NCI-H1417 (cell line): ENCODE measurements at places on chromosomes 2 and 18.

DNA sequence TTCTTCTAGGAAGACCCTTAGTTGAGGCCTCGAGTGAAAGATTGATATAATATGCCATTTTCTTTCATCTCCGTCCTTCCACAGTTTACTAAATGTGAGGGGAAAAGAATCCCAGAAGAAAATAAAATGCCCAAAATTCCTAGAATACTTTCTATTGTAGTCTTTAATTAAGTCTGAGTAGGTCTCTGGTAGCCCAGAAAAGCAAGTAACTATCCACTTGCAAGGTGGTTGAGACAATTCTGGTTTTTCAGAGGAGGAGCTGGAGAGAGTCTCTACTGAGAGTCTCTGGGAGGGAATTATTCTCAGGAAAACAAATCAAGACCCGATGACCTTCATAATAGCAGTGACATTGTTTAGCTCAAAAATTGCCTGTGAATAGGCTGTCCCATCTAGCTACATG is 63.9 kb upstream of the TTC39C start:
- DNase-seq, result no peak

- DNase-seq, result no peak
Measured at GRCh38 chr2:174145827-174146226, 102.5 kb downstream of the OLA1 start.

GRCh38 chr2:40353231-40353630 is 98.7 kb downstream of the SLC8A1 start:
- peak; percentile 19 for DNase-seq

- no peak for DNase-seq
Measured at GRCh38 chr2:142598846-142599245, 278.6 kb upstream of the KYNU start.

DNA sequence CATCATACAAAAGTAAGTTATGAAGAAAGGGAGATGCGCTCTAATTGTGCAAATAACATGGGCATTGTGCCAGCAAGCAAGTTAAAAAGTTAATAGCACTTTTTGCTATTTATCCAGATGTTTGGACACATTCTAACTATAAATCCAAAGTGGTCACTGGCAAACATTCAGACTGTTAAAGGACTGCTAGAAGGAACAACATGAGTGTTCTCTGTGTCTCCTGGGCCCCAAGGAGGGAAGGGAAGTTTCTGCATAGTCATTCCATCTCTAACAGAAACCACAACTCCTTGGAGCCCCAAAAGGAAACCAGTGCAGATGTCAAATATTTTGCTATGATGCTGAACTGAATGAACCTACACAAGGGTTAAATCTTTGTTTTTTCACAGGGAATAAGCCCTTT is 213.3 kb upstream of the HNRNPA3 start:
- no peak for DNase-seq

- no peak for DNase-seq
Measured at GRCh38 chr2:216517447-216518225, 19.0 kb downstream of the RPL37A start.

- peak; percentile 78 for DNase-seq
Measured at GRCh38 chr2:42567806-42568400, 529 bp upstream of the MTA3 start.

DNA sequence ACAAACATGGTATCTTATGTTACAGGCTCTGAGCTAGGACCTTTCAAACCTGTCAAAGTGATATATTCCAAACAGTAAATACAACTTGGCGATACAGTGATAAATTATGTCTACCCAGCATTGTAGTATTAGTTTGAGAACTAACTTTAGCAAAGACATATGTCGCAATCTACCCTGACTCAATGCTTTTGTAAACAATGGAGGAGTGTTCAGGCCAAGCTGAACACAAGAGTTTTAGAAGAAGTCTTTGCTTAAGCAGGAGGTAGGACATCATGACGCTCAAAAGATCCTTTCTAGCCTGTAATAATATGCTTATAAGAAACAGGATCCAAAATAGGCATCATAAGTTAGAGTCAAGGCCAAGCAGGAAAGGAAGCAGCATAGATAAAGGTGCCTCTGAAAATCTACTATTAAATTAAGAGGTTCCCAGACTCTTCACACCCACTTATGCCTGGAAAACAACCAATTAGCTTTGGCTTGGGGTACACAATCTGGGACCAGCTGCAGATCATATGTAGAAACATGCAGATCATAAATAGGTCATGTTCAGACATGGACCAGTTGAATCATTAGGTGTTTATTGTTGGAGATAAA is 132.5 kb downstream of the CSRNP3 start:
- no peak for DNase-seq

DNA sequence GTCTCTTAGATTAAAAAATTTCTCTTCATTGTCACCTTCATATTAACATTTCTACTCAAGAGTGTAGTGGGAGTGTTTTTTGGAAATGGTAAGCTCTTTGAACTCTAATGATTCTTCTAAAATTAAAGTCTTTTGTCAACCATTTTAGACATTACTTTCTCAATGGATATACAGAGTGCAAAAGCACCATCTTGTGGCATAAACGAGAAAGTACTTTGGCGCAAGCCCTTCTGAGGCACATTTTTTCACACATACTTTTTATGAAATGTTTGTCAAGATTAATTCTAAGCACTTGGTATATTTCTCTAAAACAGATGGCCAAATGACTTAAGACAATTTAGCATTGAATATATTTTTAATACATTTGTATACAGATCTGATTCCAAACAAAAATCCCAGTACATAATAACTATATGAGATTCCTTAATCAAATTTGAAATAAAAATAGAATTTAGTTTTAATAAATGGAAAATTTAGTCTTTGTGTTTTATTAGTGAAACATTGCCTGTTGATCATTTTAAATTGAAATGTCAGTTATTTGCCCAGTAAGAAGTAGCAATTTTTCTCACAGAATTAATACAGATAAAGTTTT is 63.3 kb upstream of the GALNT5 start:
- peak; percentile 0 for DNase-seq

DNA sequence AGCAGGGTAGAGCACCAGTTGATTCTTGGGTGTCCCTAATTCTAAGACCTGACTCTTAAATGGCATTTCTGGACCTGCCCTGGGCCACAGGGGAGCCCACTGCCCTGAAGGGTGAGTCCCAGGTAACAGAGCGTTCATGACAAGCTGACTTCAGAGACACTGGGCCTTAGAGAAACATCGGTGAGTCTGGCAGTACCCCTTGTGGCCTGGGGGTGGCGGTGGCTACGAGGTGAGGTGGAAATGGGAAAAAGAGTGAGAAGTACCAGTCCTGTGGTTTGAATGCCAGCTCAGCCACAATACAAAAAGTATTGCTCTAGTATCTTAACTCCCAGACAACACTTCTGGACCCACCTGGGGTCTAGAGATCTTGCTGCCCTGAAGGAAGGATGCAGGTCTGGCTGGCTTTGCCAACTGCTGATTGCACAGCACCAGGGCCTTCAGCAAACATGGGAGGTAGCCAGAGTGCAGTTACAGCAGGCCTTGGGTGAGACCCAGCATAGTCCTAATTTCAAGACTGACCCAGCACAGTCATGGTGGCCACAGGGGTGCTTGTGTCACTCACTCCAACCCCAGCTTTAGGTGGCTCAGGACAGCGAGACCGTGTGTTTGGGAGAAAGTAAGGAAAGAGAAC is 44.5 kb downstream of the USP34 start:
- no peak for DNase-seq

DNA sequence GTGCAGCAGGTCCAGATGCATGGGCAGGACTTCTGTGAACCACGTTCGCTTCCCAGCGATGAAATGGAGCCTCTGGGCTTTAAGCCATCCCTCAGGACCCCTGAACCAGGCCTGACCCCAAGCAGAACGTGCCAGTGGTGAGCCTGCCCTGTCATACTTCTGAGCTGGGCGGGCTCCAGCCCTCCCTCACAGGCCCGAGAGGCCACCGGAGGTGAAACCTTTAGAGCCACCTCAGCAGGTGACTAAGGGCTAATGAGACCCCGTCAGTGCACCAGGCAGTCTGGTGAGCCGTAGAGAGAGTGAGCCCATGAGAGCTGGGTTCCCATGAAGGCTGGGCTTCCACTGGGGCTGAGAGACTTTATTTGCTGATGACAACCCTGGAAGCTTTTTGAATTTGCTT is 8.9 kb upstream of the MAL start:
- no peak for DNase-seq

- no peak for DNase-seq
Measured at GRCh38 chr2:224126440-224126839, 87.4 kb upstream of the SERPINE2 start.

DNA sequence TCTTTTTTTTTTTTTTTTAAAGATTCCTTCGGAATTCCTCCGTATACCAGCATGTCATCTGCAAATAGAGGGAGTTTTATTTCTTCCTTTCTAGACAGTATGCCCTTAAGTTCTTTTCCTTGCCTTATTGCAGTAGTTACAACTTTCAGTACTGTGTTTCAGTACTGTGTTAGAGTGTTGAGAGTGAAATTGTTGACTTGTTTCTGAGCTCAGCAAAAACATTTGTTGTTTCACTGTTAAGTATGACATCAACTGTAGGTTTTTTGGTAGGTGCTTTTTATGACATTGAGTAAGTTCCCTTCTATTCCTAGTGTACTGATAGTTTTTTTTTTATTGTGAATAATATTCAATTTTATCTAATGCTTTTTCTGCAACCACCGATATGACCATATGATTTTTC is 43.9 kb downstream of the ACVR2A start:
- no peak for DNase-seq

GRCh38 chr2:113077921-113078320 is 10.2 kb downstream of the IL1F10 start:
- DNase-seq, result no peak

DNA sequence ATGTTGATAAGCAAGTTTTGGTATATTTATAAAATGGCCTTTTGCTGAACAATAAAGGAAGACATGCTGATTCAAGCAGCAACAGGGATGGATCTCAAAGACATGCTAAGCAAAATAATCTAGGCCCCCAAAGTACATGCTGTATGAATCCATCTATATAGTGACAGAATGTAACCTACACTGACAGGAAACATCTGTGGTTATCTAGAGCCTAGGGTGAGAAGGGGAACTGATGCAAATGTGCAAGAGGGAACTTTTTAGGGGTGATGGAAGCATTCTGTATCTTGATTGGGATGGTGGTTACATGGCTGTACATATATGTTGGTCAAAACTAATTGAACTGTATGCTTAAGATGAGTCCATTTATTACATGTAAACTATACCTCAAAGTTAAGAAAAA is 24.2 kb downstream of the CNRIP1 start:
- DNase-seq, result no peak

GRCh38 chr18:35511833-35512232 is 14.1 kb upstream of the INO80C start:
- DNase-seq, result no peak

DNA sequence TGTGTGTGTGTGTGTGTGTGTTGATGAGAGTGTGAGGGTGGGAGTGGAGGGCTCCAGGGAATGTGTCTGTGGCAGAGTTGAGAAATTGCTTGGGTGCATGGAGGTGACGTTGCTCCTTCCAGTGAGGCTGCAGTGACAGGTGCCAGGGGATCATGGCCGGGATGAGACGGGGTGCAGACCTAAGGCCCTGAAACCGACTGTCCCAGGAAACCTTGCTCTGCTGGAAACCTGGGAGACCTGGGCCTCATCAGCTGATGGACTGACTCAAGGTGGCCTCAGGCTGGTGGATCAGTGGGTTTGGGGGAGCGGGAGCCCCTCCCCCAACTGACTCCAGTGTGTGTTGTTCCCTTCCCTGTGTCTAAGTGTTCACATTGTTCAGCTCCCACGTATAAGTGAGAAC is 56.6 kb downstream of the INHBB start:
- no peak for DNase-seq

- no peak for DNase-seq
Measured at GRCh38 chr18:9901377-9901776, 12.4 kb upstream of the VAPA start.

DNA sequence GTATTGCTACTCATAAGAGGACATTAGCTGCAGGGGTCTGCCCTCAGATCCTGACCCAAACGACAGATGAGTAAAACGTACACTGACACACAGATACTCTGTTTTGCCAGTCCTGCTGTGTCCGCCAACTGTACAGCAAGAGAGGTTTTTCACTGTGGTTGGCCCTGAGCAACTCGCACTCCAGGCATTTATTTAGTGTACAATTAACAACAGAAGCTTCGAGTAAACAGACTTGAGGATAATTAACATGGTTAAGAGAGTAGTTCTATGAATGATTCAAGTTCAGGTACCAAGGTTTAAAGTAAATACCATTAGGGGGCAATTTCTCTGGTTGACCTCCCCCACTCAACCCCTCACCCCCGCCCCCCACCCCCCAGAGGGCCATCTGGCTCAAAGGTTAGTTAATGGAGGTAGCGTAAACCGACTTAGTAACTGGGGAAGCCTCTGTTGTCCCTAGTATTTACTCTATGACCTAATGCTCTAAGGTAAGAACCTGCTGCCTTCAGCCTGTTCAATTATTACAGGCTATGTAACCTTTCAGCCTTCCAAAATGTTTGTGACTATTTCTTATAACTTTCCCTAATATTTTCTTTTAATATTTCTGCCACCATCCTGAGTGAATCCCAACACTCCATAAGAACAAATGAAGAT is 103.9 kb upstream of the XIRP2 start:
- DNase-seq, result peak; percentile 85

DNA sequence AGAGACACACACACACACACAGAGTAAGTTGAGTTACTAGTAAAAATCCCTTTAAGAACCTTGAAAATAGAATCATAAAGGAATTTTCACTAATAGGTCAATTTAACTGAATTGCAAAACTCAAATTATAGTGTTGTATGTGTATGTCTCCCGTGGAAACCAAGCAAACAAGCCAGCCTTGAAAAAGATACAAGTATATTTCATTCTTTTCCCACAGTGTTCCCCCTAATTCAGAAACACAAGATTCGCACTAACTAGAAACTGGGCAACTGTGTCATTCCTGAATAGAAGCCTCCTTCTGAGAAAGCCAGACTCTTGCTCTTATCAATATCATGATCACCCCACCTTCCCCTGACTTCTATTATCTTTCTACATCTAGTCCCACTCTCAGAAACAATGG is 229.5 kb downstream of the PIEZO2 start:
- DNase-seq, result no peak

DNA sequence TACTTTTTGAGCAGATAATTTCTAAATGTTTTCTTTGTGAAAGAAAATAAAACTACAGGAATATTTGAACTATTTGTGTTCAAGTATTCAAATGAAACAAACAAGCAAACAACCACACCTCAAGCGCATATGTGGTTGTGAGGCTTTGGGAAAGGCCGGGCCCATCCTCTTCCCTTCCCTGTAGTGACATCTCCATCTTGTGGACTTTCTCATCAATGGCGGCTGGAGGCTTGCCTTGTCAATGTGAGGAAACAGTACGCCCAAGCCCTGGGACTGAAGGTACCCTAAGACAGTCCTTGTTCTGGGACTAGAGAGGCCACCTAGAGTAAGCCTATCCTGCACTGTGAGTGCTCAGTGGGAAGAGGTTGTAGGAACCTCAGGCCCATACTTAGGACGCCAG is 166.8 kb downstream of the TPGS2 start:
- DNase-seq, result peak; percentile 25
